ENCODE measurements at places on chromosomes 12 and 14.

GRCh38 chr12:13005649-13006048, 5.6 kb upstream of the HEBP1 start:
- no peak for DNase-seq

DNA sequence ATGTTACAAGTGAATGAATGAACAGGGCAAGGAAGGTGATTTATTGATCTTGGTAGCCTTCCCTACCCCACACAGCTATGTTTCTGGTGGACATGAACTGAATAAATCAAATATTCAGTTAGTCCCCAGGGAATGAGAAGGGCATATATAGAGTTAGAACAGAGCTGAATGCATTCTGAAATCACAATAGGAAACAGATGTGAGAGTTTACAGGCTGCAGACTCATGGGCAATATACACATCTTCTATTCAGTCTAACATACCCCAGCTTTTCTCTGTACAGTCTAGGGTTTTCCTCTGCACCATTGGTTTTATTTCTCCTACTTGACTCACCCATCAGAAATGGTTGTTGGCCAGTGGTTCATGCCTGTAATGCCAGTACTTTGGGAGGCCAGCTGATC, 7.3 kb upstream of the STX2 start:
- DNase-seq = no peak

- no peak for DNase-seq
These were observed 106.1 kb downstream of the PAX9 start for GRCh38 chr14:36767603-36768281.

DNA sequence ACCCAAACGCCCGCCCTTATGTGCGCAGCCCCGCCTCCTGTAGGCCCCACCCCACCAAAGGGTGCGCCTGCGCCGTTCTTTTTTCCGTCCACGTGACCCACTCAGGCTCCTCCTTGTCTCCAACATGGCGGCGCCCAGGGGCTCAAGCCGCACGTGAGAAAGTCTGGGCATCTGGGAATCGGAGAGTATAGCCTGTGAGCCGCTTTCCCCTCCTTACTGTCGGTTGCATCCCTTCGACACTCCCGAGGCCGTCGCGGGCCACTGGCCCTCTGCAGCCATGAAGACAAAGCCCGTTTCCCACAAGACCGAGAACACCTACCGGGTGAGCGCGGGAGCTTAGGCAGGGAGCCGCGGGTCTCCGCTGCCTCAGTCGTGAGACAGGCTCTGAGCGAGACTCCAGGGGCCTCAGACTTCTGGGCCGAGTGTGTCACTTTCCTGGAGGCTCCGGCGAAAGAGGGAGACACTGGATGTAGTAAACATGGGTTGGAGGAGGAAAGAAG, at the start of gene UTP20:
UTP20 (plus strand) TSS at position 100 of the 500 bp plus-strand sequence; CDS start at position 278, 178 bp downstream.
- peak; percentile 97 for DNase-seq

DNA sequence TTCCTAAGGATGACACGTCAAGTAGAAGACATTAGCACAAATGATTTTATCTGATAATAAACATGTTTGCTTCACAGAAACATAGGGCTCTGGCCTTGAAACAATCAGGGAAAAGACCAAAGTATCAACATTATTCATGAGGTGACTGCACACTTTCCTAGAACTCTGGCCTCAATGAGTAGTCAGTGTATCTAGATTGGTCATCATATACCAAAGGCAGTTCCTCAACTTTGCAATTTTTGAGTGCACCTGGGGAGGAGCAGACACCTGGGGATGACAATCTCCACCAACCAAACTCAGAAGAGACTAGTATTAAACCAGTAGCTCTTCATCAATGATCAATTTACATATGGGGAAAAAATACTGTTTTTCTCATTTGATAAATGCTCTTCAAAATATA, 4.5 kb downstream of the EDDM3A start:
- no peak for DNase-seq

- no peak for DNase-seq
These were observed 59.0 kb upstream of the CRY1 start for GRCh38 chr12:107152315-107152714.

- DNase-seq = no peak
These were observed 32.2 kb downstream of the SMUG1 start for GRCh38 chr12:54156578-54156977.

GRCh38 chr14:58430156-58430555, 2.6 kb downstream of the KIAA0586 start:
- DNase-seq = no peak

- no peak for DNase-seq
These were observed 40.5 kb downstream of the TSPAN11 start for GRCh38 chr12:30967026-30967425.

GRCh38 chr12:117430246-117430645, 68.8 kb upstream of the NOS1 start:
- DNase-seq = no peak

DNA sequence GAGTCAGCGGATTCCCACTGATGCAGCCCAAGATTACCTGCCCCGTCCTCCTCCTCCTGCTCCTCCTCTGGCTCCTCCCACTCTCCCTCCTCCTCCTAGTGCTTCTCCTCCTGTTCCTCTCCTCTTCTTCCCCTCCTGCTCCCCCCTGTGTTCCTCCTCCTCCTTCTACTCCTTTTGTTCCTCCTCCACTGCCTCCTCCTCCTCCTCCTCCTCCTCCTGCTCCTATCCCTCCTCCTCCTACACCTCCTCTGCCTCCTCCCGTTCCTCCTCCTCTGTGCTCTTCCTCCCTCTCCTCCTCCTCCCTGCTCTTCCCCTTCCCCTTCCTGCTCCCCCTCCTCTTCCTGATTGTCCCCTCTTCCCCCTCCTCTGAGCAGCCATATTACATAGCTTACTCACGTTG, 141.3 kb downstream of the CACNA1C start:
- DNase-seq = no peak

DNA sequence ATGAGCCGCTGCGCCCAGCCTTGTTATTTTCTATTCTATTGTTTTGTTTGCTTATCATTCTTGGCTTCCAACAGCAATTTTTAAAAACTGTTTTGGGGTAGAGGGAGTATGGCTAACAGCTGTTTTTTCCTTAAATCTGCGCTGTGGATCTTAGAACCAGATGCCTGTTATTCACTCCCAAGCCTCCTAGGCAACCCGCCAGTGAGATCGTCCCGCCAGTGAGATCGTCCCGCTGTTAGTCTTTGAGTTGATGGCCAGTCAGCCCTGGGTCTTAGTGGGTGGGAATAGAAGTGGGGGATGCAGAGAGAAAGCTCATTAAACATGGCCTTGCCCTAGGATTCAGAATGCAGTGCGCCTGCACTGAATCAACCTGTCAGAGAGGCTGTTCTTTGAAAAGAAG, 67.3 kb upstream of the BICD1 start:
- DNase-seq = peak; percentile 61

GRCh38 chr14:105249182-105250007, 1.1 kb downstream of the BTBD6 start:
- peak; percentile 56 for DNase-seq

GRCh38 chr12:47014474-47014873, 64.9 kb upstream of the PCED1B start:
- no peak for DNase-seq

DNA sequence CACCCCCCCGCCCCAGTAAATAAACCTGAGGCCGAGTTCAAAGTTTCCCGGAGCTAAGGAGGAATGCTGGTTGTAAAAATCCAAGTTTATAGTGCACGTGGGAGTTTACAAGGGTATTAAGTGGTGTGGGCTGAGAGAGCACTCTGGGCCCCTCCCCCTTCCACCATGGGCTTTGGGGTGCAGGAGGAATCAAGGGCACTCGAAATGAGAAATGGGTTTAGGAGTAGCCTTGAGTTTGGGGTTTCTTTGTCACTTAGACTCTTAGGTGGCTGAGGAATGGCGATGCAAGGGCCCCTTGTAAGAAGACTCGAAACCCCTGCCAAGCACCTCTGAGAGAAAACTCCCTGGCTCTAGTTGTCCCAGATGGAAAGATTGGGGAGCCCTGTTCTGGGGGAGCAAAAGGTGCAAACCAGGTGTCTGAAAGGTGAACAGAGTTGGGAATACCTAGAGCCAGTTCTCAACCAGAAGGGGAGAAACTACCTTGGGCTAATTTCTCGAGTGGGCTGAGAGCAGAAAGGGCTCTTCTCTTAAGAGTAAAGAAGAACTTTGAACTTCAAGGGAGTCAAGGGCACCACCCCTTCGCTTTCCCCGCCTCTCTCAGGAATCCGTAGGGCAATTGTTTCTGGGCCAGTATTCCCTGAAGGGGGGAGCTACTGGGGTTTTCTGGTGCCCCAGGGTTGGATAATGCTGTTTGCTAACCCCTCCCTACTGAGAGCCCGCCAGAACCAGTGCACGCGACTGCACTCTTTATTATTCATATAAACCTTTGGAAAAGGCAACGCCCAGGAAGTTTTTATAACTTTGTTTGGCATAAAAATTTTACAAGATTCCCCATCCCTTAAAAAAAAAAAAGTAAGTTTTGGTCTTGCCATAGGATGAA, 4.0 kb upstream of the HOTAIR start:
- no peak for DNase-seq

DNA sequence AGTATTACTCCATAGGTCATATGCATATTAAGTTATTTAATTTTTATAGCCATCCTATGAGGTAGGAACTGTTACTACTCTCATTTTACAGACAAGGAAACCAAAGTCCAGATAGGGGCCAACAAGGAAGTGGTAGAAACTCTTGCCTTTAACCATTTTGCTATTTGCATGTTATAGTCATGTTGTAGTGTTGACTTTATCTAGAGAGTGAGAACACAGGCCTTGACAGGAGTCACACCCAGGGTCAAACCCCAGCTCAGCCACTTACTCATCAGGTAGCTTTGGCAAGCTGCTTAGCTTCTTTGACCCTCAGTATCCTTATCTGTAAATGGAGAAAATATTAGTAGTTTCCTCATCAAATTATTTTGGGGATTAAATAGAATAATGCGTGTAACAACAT, 156.2 kb downstream of the CAND1 start:
- no peak for DNase-seq

DNA sequence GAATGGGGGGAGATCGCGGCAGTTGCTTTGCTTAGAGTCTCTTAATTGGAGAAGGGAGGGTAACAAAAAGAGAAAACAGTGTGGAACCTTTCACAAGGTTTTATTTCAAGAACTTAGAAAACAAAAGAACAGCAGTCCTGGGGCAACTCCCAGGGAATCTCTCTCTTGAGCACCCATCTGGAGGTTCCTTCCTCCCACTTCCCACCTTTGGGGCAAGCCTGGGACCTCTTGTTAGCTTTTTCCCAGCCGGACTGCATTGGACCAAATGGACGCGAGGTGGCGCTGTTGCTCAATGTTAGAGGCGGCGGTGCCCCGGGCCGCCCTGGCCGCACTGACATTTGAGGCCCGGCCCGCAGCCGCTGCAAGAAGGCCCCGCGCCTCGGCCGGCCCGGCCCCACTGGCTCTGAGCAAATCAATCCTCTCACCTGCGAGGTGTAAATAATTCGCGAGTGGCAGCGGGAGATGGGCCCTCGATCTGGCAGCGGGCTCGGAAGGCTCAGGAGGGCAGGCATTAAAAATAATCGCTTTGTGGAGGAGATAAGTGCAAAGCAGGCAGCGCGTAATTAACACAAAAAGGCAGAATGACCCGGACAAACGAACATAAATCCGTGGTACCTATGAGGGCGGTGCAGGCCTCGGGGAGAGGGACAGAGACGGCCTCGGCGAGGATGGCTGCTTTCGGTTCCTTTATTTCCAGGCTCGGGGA, 2.8 kb upstream of the HOXC8 start:
- DNase-seq = peak; percentile 98

DNA sequence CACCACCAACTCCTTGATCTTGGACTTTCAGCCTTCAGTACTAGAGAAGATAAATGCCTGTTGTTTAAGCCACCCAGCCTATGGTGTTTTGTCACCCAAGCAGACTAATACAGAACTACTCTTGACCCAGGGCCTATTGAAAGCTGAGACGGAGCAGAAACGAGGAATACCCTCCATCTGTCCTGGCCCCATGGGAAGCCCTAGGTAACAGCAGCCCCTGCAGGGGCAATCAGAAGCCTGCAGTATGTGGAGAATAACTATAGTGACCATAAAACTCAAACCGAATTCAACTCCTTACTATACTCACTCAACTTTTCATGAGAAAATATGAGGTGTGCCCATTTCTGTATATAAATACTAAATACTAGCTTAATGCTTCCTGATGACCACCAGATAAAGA, 307.4 kb downstream of the NUAK1 start:
- DNase-seq = no peak

DNA sequence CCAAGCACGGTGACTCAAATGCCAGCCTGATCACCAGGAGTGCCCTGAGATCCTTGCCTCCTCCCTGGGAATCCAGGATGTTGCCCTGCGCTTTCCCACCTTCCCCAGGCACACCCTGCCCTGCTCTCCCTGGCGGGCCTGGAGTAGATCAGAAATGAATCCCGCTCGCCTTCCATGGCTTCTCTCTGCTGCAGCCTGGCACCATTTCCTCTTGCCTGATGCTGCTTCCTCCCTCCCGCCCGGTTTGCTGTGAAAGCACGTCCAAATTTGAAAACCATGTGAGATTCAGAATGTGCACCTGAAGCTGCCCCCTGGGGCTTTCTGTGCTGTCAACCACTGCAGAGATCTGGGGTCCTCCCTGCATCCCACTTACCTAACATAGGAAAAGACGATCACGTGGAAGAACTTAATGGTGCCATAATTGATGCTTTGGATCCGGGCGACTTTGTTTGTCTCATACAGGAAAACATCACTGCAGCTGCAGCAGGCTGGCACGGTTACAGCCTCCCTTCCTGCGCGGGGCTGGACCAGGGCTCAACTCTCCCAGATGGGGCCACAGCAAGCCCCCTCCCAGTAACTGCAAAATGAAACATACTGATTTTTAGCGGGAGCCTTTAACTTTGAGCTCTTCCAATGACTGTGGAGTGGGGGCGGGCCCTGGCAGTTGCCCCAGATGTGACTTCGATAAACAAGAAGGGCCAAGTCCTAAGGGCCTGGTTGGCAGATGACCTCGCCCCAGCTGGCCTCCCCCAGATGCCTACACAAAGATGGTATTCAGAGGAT, 24.9 kb upstream of the C12orf76 start:
- DNase-seq = no peak

DNA sequence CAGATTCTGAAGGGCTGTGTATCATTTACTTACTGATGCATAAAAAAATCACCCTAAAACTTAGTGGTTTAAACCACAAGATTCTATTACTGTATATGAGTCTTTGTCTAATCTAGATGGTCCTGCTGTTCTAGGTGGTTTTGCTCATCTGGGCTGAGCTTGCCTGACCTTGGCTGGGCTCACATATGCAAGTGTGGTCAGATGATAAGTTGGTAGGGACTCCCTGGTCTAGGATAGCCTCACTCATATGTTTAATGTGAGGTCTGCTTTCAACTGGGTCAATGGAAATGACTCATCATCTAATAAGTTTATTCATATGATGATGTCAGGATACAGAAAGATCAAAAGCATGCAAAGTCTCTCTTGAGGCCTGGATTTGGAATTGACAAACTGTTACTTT, 887.8 kb downstream of the TRHDE start:
- DNase-seq = no peak

DNA sequence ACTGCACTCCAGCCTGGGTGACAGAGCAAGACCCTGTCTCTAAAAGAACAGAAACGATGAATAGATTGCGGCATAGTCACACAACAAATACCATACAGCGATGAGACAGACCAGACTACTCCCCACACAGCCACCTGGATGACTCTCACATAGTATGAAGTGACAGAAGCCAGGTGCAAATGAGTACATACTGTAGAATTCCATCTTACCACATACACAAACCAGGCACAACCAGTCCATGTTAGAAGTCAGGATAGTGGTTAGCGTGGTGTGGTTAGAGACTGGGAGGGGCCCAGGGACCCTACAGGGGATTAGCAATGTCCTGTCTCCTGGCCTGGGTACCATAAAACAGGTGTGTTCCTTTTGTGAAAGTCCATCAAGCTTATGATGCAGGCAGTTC, 53.8 kb downstream of the FAM222A start:
- peak; percentile 27 for DNase-seq

Measured in ecto neural progenitor cell (in vitro differentiated cells).